ENCODE measurements at places on chromosomes 11 and 22.
A peak's percentile ranks its signal among the peaks of the same experiment; 100 is the strongest.

- no peak for DNase-seq
Measured at GRCh38 chr11:66491315-66491935, 11.2 kb downstream of the DPP3 start.

GRCh38 chr11:61532134-61533038, 23.8 kb downstream of the LRRC10B start:
- peak; percentile 44 for DNase-seq

DNA sequence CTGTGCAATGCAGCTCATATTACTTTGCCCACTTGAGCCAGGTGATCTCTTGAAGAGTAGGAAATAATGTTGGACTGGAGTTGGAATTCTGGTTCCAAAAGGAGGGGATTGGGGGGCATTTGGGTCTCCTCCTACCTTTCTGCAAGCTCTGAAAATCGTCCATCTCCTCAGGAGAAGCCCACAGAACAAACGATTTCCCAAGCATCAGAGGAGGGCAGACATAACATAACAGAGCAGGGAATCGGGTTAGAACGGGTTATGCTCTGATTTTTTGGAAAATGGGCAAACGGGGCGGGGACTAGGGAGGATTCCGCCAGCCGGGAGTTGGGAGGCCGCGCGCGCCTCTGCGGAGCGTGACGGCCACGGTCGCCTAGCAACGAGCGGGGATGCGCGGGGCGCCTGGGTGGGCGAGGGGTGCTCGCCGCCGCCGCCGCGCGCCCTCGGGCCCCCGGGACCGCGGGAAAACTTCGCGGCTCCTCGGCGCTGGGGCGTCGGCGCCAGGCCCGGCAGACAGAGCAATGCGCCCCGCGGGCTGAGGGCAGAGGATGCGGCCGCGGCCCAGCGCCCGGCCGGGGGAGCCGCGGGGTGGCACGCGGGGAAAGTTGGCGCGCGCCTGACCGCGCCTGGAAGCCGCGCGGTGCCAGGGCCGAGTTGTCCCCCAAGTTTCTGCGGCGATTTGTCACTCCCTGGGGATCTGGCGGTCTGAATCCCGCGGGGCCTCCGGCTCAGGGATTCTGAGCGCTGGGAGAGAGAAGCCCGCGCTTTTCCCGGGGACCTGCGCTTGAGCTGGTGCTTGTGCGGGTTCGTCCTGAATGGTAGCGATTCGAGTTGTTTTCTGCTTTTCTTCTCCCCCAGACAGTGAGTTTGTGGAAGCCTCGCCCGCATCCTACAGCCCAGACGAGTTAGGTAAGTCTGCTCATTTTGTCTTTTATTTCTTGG, 27.8 kb upstream of the AMOTL1 start:
- DNase-seq: peak; percentile 62

DNA sequence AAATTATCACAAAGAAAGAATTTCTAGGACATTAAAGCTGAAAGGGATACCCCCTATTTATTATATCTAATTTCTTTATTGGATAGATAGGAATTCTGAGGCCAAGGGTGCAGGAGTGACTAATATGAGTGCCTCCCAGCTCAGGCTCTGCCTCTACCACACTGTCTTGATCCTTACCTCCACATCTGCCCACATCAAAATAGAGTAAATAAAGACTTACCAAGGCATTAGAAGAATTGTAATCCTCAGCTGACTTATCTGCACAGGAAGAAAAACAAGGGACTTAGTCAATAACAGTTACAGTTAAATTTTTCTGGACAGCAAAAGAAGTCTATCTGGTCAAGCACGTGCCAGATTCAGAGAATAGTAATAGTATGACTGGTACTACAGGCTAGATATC, 72.6 kb upstream of the GDPD4 start:
- no peak for DNase-seq

DNA sequence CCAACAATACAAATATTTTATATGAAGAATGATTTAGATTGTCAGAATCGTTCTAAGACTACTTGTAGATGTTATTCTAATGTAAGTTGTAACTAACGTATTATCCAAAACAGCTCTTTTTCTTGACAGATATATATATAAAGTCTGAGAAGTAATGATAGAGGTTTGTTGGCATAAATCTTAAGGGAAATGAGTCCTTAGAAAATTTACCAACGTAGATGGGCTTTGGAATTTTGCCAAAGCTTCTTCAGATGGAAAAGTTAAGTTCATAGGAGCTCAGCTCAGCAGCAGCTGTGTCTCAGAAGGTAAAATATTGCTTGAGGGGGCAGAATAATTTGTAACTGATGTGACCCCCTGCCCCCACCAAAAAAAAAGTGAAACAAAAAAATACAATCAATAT, 66.7 kb downstream of the BID start:
- DNase-seq: no peak

- no peak for DNase-seq
Measured at GRCh38 chr11:123973816-123974215, 3.8 kb downstream of the OR10S1 start.

GRCh38 chr11:93359396-93359795, 28.9 kb downstream of the DEUP1 start:
- no peak for DNase-seq

DNA sequence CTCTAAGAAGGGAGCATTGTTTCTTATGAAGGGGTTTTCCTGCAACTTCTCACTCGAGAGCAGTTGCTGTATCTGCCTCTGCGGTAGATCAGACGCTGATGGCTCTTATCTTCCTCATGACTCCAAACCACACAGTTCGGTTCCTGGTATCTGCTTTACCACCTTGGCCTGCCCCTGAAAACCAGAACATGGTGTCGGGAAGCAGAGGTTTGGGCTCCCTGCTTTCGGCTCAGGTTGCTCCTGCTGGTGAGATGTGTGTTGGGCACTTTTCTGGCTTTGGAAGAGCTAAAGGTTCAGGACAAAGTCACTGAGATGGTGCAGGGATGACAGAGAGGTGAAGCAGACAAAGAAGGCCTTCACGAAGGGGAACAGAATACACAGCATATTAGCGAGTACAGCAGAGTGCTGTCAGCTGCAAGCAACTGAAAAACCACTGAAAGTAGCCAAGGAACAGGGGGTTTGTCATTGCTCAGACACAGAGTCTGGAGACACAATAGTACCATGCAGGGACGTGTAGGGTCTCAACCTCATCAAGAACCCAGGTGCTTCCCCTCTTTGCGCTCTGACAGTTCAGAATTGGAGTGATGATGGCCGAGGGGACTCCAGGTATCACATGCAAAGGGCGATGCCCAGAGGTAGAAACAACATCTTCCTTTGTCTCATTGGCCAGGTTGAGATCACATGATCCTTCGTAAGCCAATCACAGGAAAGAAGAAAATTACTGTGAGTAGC, 11.9 kb upstream of the CSF2RB start:
- DNase-seq: no peak

- peak; percentile 89 for DNase-seq
Measured at GRCh38 chr22:35376728-35377472, 4.0 kb upstream of the HMOX1 start.

- peak; percentile 62 for DNase-seq
Measured at GRCh38 chr11:111665777-111666176, 63.5 kb downstream of the SIK2 start.

DNA sequence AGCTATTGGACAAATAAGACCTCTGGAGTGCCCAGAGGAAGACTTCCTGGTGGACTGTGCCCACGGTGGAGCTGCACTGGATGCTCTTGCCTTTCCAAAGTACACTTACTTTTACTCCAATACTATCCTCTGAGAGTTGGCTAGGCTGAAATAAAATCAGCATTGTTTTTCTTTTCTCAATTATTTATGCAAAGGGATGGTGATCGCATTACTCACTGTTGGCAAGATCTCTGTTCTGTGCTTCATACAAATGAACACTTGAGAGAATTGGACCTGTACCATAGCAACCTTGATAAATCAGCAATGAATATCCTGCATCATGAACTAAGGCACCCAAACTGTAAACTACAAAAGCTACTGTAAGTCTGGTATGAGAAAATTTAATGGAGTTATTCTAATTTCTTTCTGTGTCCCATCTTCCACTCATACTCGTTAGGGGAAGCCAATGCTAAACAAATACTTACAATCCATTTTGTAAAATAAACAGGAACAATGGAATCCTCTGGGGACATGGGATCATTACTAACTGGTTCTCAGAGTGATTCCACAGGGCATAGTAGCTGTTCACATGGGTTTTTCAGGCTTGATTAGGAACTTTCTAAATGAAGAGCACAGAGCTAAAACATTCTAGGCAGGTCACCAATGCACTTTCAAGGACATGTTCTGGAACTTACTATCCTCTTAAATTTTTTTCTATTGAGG, 26.3 kb downstream of the NLRP14 start:
- no peak for DNase-seq

GRCh38 chr11:76694664-76695063, 24.1 kb upstream of the LRRC32 start:
- no peak for DNase-seq

DNA sequence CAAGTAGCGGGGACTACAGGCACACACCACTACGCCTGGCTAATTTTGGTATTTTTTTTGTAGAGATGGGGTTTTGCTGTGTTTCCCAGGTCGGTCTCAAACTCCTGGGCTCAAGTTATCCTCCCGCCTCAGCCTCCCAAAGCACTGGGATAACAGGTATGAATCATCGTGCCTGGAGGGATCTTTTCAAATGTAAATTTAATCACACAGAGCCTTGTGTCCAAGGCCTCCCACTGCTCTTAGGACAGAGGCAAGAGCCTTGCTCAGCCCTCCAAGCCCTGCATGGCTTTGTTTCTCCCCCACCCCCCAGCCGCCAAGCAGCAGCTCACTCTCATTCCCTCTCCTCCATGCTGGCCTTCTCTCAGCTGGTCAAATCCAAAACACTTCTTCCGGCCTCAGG, 75.3 kb upstream of the CREB3L1 start:
- no peak for DNase-seq

- DNase-seq: no peak
Measured at GRCh38 chr22:43880541-43880991, 11.2 kb downstream of the PNPLA5 start.

- no peak for DNase-seq
Measured at GRCh38 chr22:38947321-38948140, 9.9 kb upstream of the APOBEC3A start.

DNA sequence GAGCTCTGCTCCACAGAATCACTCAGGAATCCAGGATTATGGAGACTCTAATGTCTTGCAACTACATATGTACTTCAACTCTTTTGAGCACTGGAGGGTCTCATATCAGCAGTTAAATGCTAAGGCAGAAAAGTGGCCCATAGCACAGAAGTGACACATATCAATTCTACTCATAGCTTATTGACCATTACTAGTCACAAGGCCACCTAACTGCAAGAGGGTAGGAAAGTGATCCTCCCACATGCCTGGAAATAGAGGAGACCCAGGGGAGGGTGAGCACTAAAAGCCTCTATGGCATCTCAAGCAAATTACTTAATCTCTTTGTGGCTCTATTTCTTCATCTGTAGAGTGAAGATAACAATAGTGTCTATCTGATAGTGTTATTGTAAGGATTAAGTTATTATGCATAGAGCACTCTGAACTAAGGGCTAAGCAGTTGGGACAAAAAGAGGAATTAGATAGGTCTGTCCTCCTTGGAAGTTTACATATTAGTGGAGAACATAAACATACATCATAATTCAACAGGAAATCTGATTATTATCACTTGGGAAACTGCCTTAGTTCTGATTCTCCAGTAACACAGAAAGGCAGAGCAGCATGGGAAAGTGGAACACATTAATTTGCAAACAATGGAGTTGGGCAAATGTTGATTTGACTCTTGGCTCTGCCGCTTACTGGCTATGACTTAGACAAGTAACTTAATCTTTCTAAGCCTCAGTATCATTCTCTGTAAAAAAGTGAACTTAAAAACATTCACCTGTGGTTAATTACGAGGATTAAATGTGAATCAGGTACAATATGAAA, 25.1 kb upstream of the USP47 start:
- peak; percentile 25 for DNase-seq

DNA sequence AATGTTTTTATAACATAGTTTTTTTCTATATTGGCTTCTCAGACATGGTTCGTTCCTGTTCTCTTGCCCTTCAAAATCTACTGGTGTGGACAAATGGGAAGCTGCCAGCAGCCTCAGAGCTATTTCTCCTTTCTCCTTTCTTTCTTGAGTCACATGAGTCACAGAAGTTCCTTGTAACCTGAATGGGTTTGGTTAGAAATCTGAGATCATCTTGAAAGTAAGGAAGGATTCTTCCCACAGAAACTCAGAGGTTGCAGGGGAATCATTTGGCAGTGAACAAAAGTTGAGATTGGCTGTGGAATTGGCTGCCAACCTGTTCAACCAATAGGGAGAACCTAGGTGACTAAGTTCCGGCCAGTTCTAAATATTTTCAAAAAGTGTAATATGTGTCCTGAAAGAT, 12.5 kb downstream of the PLET1 start:
- no peak for DNase-seq

DNA sequence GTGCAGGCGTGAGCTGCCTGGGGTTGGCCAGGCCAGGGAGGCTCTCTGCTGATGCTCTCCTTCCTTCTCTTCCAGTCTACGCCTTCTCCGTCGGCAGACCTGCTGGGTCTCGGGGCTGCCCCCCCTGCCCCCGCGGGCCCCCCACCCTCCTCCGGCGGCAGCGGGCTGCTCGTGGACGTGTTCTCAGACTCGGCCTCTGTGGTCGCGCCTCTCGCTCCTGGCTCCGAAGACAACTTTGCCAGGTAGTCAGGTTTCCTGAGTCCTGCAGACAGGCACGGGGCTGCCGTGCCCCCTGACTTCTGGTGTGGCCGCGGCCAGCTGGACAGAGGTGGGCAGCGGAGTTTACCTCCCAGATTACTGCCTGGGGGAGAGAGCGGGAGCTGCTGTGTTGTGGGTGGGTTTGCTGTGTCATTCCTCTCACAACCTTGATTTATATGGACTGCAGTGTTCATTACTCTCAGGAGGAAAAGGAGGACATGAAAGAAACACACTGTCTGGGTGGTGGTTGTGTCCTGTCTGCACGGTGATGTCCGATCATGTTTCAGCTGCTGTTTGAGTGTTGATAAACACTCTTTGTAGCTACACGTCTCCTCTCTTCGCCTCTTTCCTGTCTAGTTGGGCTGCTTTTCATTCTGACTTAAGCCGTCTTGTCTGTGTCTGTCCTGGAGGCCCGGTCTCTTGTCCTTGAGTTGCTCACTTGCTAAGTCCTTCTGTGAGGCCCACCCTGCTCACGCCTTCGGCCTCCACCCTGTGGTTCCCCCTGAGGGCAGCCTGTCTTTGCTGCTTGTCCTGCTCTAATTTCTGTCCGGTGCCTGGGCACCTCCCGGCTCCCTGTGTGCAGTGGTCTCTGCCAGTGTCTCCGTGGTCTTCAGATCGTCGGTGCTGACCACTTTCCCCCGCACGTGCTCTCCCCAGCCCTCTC, 35.9 kb downstream of the MUC6 start:
- DNase-seq: no peak

GRCh38 chr11:125070699-125071254, 7.7 kb downstream of the SLC37A2 start:
- DNase-seq: no peak

GRCh38 chr22:50542416-50542927, 3.2 kb upstream of the KLHDC7B start:
- no peak for DNase-seq

DNA sequence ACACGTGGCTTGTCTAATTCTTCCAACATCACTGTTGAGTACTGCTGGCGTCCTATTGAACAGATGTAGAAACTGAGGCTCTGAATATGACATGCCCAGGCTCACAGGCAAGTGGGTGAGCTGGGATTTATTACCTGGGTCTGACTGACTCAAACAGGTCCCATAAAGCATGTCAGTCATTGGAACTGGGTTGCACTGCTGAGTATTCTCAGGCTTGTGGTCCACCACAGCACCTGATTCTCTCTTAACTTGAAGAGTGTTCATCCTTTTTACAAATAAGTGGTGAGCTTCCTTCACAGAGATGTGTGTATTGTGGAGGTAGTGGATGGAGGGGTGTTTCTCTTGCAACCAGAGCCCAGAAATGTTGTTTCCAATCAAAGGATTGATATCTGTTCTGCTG, 44.5 kb downstream of the SC5D start:
- no peak for DNase-seq

- peak; percentile 4 for DNase-seq
Measured at GRCh38 chr11:29166306-29166705, 850.5 kb downstream of the KCNA4 start.

Measured in SJCRH30 (cell line).